Calu3 (cell line): ENCODE measurements at places on chromosomes 16 and 17.

DNA sequence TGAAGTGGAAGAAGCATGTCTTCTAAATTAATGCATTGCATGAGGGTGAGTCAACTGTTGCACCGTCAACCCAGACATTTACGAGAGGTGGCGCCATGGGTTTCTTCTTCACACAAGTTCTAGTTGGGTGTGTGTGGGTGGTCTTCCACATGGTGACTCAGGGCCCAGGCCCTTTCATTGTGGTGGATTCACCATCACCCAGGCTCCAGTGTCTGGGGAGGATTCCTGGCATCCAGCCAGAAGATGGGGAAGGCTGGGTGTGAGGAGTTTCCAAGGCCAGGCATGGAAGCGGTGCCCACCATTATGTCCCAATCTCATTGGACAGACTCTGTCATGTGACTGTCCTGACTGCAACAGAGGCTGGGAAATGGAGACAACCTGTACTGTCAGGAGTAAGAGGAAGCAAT is 21.4 kb upstream of the JPH3 start:
- no peak for DNase-seq

GRCh38 chr16:55189682-55190636 is 134.0 kb upstream of the IRX6 start:
- no peak for DNase-seq

DNA sequence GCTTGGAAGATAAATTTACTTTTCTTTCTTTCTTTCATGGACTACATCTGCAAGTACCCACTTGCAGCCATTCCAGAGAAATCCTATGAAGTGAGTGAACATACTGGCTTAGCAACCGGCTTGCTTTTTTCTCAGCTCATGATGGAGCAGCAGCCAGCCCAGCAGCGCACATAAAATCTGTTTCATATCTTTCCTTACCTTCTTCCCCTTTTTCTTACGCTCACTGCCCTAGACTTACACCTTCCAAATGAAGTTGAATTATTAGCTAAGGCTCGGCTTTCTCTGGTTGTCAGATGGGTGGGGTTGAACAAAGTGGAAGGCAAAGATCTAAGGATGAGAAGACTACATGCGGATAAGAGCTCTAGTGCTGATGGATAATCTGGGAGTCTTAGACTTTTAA is 13.9 kb upstream of the ABCA8 start:
- DNase-seq = no peak

DNA sequence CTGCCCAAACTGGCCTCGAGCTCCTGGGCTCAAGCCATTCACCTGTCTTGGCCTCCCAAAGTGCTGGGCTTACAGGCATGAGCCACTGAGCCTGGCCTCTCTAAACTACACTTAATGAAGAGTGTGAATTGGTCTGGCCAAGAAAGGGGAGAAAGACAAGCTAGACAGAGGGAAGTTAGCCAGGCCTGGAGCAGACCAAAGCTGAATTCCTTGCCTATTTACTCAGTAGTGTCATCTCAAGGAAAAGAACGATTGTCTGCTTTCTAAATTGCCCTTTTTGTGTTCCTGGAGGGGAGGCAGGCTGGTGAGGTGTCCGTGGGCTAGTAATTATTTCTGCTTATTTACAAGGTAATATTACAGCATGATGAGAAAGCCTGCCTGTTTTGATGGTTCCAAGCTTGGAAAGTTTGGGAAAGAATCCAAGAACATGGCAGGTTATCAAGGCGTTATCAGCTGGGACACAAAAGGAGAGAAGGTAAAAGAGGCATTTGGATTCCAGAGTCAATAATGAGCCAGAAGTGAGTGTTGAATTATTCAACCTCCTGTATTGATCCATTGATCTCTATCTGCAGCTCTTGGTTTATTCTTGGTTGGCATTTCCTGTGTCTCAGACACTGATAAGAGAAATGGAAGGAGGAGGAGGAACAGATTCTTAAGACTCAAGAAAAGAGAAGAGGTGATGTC is 6.3 kb upstream of the CBFB start:
- DNase-seq = no peak

DNA sequence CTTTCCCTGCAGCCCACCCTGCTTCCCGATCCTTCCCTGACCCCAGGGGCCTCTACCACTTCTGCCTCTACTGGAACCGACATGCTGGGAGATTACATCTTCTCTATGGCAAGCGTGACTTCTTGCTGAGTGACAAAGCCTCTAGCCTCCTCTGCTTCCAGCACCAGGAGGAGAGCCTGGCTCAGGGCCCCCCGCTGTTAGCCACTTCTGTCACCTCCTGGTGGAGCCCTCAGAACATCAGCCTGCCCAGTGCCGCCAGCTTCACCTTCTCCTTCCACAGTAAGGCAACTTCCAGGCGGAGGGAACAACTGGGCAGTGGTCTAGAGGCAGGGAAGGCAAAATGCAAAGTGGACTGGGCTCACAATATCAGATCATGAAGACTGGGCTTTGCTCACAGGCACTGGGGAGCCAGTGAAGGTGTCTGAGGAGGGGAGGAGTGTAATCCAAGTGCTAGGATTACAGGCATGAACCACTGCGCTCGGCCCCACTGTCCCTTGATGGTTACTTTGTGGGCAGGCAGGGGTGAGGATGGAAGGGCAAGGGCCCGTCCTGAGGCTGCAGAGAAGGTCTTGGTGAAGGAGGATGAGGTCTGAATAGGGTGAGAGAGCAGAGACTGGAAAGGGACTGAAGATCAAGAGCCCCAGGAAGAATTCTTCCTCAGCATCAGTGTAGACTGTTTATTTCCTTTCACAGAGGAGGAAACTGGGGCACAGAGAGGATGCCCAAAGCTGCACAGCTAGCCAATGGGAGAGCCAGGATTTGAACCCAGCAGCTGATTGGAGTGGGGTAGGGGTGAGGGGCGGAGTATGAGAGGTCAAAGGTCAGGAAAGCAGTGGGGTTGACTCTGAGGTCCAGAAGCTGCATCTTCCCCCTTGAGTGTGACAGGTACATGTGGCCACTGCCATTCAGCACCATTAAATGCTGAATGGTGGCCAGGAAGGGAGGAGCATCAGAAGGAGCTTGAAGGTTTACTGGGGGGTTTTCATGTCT is 16.5 kb upstream of the ADGRG3 start:
- no peak for DNase-seq

- DNase-seq = peak; percentile 75
Measured at GRCh38 chr17:80005360-80006338, 30.0 kb downstream of the TBC1D16 start.

DNA sequence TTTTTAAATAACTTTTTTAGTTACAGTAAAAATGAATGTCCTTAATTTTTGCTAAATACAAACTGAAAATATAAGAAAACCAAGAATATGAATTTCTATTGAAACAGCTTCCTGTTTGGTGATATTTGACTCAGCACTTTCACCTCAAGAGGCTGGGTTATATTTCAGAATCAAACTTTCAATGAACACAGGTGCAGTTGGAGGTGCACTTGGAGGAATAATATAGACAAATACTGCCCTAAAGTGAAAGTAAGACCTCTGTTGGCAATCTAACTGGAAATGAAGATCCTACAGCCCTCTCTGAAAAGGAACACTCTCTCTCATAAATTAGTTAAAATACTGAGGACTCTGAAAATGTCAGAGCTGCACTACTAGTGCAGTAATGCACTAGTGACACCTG is 106.2 kb downstream of the BRIP1 start:
- no peak for DNase-seq

GRCh38 chr17:37220607-37220953 is 155.2 kb upstream of the C17orf78 start:
- DNase-seq = no peak

DNA sequence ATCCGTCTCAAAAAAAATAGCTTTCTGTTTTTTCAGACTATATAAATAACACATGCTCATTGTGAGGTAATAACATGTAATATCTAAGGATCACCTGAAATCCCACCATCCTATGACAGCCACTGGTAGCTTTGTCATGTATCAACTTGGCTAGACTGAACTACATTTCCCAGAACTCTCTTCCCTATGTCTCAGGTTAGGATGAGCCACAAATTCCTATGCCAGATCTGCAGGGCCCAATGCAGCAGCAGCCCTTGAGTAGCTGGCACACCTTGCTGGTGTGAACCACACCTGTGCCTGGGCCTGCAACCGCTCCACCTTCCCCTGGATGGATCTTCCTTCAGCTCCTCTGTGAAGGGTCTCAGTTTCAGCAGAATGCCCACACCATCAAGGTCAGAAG is 28.1 kb downstream of the OGFOD1 start:
- DNase-seq = no peak

DNA sequence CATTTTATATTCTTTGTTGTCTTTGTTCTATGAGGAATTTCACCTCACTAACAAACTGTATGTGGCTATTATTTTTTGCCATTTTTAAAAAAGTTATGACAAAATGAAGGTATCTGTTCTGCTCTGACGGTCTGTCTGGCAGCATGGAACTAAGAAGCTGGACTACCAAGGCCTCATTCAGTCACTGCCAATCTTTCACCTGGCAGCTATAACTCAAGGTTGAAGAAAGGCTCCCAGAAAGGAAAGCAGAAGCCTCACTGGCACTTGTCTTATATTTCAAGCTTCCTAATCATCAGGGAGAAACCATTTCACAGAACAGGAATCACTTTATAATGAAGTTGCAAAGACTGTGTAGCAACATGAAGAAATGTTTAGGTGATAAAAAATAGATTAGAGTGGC is 18.7 kb upstream of the SLC6A4 start:
- DNase-seq = no peak

DNA sequence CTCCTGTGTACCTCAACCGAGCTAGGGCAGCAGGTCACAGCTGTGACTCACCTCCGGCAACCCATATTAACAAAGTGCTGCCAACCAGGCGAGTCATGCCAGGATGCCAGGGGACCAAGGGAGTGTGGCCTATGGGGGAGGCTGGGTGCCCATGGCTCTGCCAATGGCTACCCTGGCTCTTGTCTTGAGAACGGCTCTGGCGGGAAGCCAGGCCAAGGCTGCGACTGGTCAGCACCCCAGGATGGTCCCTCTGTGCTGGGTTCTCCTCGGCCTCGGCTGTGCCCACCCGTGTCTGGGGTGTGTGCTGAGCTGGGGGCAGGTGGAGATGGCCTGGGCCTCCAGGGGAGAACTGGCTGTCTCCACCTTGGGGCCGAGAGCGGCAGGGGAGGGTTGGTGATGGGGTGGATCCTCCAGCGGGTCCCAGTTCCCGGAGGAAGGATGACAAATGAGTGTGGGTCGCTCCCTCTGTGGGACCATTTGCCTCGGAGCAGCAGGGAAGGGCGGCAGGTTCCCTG is 75.8 kb downstream of the MRC2 start:
- peak; percentile 72 for DNase-seq

DNA sequence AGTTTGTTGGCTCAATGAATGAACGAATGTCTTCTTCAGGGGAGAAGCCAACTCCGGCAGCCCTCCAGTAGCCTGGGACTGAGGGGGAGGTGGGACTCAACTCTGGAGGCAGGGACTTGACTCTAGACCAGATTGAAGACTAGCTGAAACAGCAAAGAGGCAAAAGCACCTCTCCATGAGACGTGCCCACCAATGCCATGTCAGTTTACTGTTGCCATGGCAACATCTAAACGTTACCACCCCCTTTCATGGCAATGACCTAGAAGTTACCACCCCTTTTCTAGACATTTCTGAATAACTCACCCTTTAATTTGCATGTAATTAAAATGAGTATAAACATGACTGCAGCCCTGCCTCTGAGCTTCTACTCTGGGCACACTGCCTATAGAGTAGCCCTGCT is 91.8 kb downstream of the ASIC2 start:
- DNase-seq = no peak

- no peak for DNase-seq
Measured at GRCh38 chr17:7241090-7241733, 1.0 kb downstream of the GABARAP start.

DNA sequence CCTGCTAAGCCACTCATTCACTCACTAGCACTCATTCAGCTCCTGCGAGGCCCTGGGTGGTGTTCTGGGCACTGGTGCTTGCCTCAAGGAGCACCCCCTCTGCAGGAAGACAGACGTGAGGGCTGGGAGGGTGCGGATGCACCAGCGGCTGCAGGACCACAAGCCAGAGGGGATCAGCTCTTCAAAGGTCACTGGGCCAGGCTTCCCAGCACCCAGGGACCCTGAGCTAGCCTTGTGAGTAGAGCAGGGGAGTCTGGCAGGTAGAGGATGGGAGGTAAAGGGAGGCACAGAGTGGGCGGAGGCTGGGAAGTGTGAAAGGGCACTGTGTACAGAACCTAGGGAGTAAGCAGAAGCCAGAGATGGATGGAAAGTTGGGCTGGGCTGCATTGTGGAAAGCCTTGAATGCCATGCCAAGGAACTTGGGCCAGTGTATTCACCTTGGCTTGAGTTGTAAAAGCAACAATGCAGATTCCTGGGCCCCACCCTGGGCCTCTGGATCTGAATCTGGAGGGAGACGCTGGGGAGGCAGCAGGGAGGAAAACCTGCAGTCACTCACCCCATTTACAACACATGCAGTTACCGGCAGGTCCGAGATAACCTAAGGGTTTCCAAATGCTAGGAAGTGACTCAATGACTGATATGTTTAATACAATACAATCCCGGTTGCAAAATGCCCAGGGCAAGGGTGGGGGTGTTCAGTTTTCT is 1.7 kb downstream of the IL4R start:
- DNase-seq = peak; percentile 77

DNA sequence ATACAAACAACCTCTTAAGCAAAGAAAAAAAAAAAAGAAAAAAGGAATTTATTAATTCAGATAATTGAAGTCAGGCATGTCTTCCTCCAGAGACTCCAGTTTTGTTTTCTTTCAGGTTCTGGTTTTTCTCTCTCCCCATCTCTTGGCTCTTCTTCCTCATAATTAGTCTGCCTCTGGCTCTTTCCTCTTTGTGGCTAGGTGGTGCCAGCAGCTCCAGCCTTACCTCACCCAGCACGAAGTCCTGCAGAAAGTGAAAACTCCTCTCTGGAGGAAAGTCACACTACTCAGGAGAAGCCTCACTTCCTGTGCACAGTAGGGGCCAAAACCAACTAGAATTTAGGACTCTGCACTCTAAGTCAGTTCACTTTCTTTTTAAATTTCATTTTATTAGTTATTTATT is 10.3 kb upstream of the NFAT5 start:
- DNase-seq = no peak

DNA sequence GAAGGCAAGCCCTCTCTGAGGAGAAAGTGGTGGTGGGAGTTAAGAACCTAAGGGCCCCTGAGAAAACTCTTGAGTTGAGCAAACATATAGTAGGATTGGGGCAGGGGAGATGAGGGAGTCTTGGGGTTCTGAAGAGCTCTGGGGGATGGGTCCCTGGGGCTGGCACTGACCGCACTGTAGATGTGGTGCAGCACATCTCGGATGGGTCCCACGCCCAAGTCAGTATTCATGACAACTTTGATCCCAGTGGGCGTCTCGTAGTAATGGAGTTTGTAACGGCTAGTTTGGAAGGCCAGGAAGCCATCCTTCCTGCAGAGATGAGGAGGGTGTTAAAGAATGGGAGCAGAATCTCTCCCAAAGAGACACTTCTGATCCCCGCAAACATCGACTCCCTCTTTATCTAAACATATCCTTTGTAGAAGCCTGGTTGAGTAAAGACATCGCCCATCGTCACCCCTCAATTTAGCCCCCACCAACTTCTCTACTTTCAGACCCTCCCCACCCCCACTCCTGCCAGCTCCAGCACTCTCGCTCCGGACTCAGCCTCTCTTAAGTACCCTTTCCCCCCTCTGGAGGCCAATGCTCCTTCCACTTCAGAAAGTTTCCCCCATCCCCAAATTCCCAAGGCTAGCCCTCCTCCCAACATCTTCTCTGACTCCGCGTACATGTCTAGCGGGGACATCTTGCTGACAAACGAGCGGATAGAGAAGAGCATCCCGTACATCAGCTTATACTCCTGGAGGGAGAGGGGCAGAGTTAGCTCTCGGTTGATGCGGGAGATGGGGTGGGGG is 710 bp downstream of the TRAPPC1 start:
- no peak for DNase-seq
